ENCODE measurements at places on chromosomes 5 and 9.

- no peak for DNase-seq
Measured at GRCh38 chr5:164967354-164967753, 1461.9 kb downstream of the MAT2B start.

DNA sequence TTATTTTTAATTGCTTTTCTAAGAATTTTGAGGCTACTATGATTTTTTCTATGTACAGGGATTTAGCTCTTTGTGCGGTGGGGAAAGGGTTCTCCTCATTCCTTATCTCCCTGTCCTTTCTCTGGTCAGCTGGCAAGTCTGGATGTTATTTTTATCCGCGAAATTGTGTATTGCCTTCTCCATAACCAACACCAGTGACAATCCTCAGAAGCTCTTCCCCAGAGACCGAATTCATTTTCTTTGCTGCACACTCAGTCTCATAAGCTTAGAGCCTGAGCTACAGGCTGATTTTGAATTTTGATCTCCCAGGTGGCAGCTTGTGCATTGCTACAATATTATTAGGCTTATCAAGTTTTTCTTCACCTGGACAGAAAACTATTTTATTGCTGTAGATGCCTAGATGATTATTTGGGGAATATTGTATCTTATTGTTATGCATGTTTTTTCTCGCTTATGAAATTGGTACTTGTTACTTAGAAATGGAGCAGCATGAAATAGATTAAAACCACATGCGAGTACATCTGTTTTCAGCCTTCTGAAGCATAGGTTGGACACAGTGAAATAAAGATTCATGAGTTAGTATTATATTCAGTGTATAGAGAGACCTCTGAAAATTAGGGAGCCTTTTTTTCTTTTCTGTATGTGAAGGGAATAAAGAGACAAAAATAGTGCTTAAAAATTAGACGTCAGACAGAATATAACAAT lies 27.3 kb downstream of the CPEB4 start:
- DNase-seq, result no peak

DNA sequence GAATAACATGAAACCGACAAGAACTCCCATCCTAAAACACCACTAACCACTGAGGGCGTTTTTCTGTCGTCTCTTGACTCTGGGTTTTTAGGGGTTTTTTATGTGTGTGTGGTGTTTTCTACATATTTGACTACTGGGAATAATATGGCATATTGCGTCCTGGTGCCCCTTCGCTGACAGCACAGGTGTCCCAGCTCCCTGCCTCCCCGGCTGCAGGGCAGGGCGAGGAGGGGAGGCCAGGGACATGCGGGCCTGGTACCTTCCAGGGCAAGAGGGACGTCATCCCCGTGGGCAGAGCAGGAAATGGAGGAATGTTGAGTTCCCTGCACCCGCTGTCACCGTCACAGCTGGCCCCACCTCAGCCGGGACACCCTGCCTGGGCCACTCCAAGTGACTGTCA lies 34.8 kb downstream of the VAV2 start:
- DNase-seq, result no peak

DNA sequence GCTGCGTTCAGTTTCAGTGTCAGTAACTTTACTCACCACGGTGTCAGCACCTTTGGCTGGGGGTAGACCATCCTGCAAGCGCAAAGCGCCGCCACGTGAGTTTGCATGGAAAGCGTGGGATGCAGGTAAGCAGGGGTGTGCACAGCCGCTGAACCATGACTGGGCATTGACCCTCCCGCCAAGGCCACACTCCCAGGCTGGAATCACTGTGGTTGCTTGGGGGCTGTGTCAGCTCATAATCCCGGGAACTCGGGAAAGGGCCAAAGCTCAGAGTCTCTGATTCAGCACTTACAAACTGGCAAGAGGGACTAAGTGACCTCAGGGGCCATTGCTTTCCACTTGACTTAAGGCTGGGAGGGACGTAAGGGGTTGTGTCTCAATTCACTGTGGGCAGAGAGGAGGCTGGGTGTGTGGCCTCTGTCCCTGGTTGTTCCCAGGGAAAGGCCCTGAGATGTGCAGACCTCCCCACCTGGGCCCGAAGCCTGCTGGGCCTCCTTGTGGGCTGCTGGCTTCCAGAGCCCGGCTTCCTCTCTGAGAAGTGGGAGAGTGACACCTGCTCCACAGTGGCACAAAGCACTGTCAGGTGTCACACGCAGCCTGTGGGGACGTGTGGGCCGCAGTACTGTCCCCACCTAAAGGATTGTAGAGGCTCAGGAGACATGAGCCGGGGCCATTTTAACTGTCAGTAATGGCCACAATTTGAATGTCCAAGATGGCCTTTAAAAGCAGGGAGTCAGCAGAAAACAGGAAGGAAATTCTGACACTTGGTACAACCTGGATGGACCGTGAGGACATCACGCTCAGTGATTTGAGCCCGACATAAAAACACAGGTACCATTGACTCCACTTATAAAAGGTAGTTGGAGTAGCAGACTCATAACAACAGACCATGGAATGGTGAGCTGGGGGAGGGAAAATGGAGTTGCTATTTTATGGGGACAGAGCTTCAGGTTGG lies 16.7 kb downstream of the ABO start:
- DNase-seq, result no peak

GRCh38 chr5:123170816-123171215 lies 81.8 kb downstream of the PRDM6 start:
- DNase-seq, result no peak

- DNase-seq, result no peak
Measured at GRCh38 chr5:130096483-130096882, 192.2 kb downstream of the CHSY3 start.

- DNase-seq, result no peak
Measured at GRCh38 chr5:116421080-116421629, 153.5 kb downstream of the SEMA6A start.

GRCh38 chr5:72281764-72282499 lies 38.1 kb downstream of the MRPS27 start:
- DNase-seq, result no peak

DNA sequence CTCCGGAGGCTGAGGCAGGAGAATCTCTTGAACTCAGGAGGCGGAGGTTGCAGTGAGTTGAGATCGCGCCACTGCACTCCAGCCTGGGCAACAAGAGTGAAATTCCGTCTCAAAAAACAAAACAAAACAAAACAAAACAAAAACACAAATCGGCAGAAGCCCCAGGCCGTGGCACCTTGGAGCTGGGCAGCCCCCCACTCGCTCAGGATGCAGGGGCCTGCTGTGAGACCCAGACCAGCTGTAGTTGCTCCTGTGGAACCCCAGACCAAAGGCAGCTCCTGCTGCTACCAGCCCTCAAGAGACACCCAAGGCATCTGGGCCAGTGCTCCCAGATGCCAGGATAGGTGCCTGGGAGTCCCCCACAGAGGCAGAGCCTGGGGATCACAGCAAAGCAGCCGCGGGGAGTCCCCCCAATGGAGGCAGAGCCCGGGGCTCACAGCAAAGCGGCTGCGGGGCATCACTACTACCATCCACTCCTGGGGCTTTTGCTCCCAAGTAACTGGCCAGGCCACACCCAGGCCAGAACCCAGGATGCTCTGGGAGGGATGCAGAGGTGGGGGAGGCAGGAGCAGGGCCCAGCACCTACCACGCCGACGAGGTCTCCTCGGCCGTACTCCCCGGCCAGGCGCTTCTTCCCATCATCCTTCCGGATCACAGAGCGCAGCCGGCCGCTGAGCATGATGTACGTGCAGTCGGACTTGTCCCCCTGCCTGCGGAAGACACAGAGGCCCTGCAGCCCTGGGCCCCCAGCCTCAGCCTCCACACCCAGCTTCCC lies 37.7 kb upstream of the NSMF start:
- DNase-seq, result no peak

- DNase-seq, result no peak
Measured at GRCh38 chr5:133794771-133795415, 173.5 kb downstream of the C5orf15 start.

GRCh38 chr5:181118369-181118768 lies 12.6 kb downstream of the OR2V1 start:
- DNase-seq, result no peak

GRCh38 chr5:60519372-60519771 lies 180.6 kb downstream of the DEPDC1B start:
- DNase-seq, result no peak

GRCh38 chr9:135746565-135746964 lies 44.6 kb downstream of the KCNT1 start:
- no peak for DNase-seq

- DNase-seq, result no peak
Measured at GRCh38 chr5:141788296-141788970, 89.8 kb downstream of the PCDH1 start.

DNA sequence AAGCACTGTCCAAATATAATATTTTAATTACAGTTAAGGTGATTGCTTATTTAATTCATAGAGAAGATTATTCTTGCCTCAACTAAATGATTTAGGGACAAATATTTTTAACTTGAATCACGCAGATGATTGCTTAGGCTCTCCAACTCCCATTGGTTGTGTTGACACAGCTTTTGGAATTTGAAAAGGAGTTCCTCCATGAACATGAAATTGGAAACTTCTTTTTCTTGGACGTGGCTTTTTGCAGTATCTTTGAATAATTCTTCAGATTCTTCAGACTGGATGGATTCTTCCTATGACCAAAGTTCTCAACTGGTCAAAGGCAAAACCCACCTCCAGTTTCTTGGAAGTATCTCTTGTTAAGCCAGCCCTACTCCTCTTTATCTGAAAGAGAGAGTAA lies 456.4 kb upstream of the KLF4 start:
- no peak for DNase-seq

GRCh38 chr5:54159153-54159892 lies 151.1 kb downstream of the ARL15 start:
- peak; percentile 9 for DNase-seq

DNA sequence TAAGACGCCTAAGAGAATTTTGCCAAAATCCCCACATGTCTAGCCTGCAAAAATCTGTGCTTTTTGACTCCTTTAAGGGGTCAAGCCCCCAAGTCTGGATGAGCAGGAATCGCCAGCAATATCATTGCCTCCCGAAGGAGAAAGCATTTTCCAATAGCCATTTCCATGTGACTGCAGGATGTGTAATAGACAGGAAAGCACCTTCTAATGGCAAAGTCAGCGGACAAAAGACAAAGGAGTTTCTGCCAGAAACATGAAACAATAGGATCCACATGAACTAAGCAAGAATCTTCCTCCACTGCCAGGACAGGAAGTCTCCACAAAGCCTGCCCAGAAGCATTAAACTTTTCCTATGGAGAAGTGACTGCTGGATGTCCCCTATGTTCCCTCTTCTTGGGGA lies 177.1 kb upstream of the PCSK5 start:
- DNase-seq, result no peak

GRCh38 chr9:114769624-114770023 lies 36.2 kb downstream of the TNFSF15 start:
- DNase-seq, result no peak

DNA sequence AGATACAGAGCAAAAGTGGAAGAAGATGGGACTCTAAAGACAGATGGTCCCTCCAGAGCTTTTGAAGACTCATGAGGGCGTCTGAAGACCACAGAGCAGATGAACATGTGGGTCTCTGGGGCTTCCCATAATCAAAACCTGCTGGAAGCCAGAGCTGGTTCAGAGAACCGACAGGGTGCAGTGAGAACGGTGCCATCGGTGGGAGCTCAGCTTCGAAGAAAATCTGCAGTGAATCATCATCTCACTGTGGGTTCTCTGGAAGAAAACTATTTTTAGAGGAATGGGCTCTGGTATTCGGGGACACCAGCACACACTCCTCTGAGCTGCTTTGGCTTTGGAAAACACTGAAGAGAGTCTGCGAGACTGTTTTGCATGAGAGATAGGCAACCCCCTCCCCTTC lies 222.4 kb upstream of the PANK3 start:
- DNase-seq, result no peak

- no peak for DNase-seq
Measured at GRCh38 chr5:68269820-68270219, 54.3 kb downstream of the PIK3R1 start.

- no peak for DNase-seq
Measured at GRCh38 chr5:35030426-35031100, 17.2 kb downstream of the AGXT2 start.

GRCh38 chr9:21559402-21560280 lies 77.5 kb upstream of the IFNE start:
- DNase-seq, result no peak

DNA sequence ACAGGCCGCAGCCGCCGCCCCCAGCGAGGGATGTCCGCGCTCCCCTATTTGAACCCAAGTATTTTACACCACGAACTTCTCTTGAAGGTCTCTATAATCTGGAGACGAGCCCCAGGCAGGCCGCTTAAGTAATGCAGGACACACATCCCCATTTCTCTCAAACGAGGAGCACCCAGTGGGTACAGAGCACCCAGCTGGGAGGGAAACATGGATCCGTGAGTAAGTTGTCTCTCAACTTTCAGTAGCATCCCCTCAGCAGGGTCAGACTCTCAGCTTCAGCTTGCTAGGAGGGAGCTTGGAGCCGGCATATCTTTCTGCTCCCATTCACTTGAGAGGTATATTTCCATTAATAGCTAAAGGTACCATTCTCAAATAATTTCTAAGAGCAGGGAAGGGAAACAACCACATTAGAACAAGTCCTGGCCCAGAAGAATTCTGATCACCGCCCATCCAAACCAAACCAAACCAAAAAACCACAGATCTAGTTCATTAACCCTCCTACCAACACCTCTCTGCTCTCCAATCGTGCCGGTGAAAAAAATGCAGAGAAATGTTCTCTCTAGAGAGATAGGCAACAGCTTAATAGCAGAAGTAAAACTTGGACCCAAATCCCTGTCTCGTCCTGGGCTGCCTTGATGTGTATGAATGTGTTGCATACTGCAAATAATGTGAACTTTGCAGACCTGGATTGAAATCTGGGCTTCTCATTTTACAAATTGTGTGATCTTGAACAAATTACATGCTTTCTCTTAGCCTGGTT lies 910 bp downstream of the TDRD7 start:
- peak; percentile 32 for DNase-seq

DNA sequence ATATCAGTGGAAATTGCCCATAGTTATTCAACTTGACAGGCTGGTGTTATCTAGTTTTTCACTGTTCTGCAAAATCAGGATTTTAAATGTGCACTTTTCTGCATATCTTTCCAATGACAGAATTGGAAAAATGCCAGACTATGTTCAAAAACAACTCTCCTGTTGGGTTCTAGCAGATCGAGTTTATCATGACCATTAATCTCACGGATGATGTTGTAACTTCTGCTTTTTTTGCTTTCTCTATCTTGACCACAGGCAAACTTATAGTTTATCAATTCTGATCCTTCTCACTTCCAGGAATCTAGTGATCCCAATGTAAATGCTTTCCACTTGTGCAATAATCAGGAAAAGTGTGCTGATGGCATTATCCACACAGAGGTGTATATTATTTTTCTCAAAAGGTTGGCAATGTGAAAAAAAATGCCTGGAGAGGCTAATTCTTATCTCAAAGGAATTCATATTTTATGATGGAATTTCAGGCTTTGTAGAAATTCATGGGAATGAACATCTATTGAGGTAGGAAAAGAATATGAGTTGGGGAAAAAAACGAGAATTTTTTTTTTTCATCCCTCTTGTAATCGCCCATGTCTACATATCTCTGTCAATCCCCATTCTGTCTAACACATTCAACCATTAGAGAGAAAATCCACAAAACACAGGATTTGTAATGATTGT lies 73.6 kb upstream of the DAB2 start:
- DNase-seq, result no peak

DNA sequence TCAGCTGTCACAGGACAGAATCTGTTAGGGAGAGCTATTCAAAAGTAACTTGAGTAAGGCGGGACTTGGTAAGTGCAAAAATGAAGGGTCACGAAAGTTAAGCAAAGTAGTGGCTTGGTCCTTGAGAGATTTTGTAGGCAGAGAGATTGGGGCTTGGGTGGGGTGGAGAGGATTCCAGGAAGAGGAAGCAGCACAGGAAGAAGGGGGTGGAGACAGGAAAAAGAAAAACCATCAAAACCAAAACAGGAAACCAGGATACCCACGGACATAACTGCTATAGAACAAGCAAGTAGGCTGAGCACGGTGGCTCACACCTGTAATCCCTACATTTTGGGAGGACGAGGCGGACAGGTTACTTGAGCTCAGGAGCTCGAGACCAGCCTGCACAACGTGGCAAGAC lies 3.7 kb downstream of the ROPN1L start:
- DNase-seq, result no peak
